ENCODE measurements at places on chromosomes 4 and X.

DNA sequence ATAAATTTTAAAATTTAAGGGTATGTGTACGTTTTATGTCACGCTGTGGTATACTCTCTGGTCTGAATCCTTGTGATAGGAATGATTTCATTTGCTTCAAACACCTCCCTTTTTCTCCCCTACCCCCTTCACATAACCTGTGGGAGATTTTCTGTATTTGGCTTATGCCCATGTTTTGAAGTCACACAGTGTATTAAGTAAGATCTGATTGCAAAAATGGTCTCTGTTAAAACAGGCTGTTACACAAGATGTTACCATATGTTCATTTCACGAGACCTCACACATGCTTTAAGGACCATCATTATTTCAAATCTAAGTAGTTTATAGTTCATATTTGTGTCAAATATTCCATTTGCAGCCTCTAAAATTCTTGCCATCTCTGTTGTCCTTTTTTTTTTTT is 63.5 kb downstream of the TMEM131L start:
- no peak for DNase-seq

GRCh38 chr4:3721627-3722026 is 44.6 kb upstream of the ADRA2C start:
- DNase-seq = no peak

GRCh38 chrX:150337536-150337935 is 25.6 kb upstream of the MAMLD1 start:
- no peak for DNase-seq

GRCh38 chrX:109654516-109655109 is 29.6 kb upstream of the KCNE5 start:
- no peak for DNase-seq

GRCh38 chr4:13529128-13529919 is 15.0 kb downstream of the NKX3-2 start:
- DNase-seq = no peak

DNA sequence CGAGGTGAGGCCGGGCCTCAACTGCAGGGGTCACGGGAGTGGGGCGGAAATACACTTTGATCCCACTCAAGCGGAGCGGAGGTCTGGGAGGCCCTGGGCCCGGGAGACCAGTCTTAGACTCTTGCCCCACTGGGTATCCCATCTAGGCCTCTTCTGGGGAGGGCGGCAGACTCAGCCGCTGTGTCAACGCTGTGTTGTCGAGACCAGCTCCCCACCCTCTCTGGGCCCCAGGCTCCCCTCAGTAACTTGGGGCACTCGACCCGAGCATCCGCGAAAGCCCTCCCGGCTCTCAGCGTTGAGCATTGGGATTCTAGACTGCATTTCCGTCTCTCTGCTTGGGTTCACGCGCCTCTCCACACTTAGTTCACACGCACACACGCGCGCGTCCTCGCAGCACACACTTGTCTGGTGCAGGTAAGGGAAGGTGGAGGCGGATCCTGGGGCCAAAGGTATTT is 1.7 kb downstream of the NKX3-2 start:
- DNase-seq = no peak

GRCh38 chrX:116961872-116962582 is 499.3 kb upstream of the CT83 start:
- DNase-seq = no peak
